ENCODE measurements at places on chromosomes 7 and 10.

DNA sequence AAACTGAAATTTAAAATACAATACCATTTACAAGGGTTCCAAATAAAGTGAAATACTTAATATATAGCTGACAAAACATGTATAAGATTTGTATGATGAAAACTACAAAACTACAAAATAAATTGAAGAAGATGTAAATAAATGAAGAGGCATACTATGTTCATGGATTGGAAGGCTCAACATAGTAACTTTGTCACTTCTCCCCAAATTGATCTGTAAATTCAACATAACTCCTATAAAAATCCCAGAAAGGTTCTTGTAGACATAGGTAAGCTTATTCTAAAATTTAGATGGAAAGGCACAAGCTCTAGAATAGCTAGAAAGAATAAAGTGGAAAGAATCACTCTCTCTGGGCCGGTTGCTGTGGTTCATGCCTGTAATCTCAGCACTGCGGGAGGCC, 24.2 kb upstream of the NFKB2 start:
- DNase-seq: no peak

DNA sequence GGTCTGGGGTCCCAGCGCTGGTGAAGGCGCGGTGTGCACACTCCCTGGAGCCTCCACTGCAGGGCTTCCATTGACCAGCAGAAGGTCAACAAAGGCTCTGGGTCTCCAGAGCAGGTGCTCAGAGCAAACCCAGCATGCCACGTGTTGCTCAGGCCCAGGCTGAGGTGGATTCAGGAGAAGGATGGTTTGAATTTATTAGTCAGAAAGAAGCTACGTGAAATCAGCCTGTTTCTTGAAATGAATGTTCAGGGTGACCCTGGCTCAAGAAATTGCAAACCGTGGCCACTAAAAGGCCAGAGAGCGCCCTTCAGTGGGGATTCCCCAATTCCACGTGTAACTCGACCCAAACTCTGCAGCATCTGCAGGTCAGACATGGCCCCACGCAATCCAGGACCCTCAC, 82.7 kb upstream of the PFKP start:
- no peak for DNase-seq

DNA sequence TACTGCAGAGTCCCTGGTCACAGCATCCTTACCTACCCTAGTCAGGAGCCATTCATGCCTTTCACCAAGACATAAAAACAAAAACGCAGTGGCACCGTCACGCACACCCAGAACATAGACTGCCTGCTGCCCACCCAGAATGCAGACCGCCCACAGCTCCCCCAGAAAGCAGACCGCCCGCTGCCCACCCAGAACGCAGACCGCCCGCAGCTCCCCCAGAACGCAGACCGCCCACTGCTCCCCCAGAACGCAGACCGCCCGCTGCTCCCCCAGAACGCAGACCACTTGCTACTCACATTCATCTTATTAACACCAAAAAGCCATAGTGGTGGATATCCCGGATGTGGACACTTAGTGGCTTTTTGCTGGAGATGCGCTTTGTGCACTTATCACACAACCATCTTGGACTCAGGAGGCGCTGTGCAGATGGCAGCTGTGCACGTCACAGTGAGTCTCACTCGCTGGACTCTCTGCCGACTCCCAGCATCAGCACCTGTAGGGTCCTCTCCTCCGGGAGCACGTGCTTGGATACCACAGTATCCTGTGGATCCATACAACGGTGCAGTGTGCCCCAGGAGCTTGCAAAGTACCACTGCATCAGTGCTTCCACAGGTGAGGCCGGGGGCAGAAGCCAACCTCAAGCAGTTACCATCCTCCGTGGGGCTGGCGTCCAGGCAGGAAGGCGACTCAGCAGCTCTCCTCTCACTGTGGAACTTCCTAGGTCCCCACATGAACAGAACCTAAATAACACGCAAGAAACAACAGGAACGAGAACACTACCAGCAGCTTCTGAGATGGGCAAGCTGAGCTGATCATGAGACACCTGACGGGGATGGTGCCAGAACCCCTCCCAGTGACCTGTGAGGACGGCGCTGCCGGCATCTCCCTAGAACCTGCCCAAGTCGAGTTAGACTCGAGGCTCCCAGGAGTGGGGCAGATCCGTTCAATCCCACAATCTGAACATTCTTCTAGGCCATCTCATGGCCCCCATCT, 161.0 kb downstream of the DIP2C start:
- no peak for DNase-seq

DNA sequence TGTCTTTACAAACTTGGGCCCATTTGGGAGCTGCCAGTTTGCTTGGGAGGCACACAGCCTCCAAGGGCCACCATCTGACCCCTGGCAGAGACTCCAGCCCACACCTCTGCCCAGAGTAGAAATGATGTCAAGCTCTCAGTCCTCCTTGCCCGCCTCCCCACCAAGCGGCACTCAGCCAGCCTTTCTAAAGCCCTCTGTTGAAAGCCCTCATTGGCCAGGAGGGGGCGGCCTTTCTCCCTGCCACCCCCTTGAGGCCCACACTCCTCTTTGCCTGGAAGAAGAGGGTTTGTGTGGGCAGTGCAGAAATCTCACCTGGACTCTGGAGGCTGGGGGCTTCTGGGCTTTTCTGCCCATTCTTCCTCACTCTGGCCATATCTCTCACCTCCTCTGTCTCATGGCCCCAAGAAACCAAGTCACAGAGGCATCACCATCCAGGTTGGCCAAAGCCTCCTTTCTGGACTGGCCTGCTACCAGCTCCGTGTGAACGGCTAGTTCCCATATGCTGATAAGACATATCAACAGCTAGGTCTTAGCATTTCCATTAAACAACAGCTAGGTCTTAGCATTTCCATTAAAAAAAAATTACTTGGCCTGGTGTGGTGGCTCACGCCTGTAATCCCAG, 36.1 kb downstream of the UBTD1 start:
- DNase-seq: no peak

DNA sequence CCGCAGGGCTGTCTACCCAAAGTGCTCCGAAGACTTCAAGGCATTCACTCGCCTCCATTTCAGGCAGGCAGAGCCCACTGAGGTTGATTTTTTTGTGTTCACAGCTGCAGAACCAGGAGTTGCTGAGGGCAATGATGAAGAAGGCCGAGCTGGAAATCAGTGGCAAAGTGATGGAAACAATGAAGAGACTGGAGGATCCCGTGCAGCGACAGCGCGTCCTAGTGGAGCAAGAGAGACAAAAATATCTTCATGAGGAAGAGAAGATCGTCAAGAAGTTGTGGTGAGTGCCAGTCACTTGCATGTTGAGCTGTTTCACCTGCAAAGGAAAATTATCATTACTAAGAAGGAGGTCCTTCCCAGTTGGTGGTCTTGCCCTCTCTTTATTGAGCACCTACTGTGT, 210.5 kb downstream of the ARHGAP21 start:
- no peak for DNase-seq

Measured in stimulated activated CD8-positive, alpha-beta memory T cell treated with anti-CD3 and anti-CD28 coated beads, Interleukin-15, amount 100 ng/mL, for 24 hours (primary cell).